ENCODE measurements at places on chromosomes 16 and 17. TPM values are rescaled to one million over a fixed set of nuclear protein-coding genes. Genes with fewer than 3 reads are reported as not detected.

- no peak for DNase-seq
Measured at GRCh38 chr16:49800876-49801275, 55.0 kb downstream of the ZNF423 start.

GRCh38 chr17:39132192-39132610 is 19.2 kb downstream of the PLXDC1 start:
- DNase-seq = peak; percentile 91

- DNase-seq = peak; percentile 24
Measured at GRCh38 chr17:62014526-62014925, 50.6 kb downstream of the MED13 start.

GRCh38 chr17:55704401-55704800 is 18.3 kb downstream of the TMEM100 start:
- no peak for DNase-seq

GRCh38 chr17:40474419-40475002 is 26.9 kb downstream of the TNS4 start:
- no peak for DNase-seq

GRCh38 chr17:74746376-74746775 is 2.1 kb upstream of the NHERF1 start:
- DNase-seq = no peak

- DNase-seq = no peak
Measured at GRCh38 chr16:12345349-12345748, 368.8 kb downstream of the SNX29 start.

DNA sequence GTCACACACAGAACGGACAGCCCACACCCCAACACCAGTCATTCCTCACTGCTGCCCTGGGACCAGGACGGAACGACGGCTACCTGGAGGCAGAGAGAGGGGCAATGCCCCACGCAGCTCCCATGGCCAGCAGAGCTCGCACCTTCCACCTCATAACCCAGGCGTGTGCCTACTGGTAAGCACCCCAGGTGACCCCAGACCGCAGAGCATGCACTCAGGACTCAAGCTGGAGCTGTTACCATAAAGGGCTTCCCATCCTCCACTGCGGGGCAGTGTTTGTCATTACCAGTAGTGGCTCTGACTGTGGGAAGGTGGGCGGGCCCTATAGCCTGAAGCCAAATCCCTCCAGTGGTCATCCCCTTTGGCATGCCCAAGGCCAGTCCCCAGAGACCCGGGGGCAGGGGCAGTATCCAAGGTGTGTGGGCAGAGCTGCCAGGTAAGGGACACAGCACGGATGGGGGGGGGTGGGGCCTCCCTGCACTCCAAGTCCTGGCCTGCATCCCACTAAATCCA is 4.7 kb upstream of the BCAR1 start:
- peak; percentile 76 for DNase-seq

- no peak for DNase-seq
Measured at GRCh38 chr16:27624154-27625049, 74.5 kb downstream of the KATNIP start.

DNA sequence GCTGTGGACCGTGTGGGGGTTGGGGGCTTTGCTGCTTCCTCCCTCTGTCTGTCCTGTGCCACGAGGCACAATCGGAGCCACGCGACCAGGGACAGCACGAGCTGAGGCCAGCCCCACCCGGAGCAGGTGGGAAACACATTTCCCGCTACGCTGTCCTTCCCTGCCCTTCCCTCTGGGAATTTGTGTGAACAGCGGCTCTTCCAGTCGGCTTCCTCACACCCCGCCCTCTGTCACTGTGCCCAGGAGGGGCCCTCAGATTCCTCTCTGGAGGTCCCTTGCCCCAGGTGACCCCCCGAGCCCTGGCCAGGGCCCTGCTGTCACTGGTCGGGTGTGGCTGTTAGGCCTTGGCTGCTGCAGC is 19.6 kb downstream of the SPIRE2 start:
- DNase-seq = no peak

DNA sequence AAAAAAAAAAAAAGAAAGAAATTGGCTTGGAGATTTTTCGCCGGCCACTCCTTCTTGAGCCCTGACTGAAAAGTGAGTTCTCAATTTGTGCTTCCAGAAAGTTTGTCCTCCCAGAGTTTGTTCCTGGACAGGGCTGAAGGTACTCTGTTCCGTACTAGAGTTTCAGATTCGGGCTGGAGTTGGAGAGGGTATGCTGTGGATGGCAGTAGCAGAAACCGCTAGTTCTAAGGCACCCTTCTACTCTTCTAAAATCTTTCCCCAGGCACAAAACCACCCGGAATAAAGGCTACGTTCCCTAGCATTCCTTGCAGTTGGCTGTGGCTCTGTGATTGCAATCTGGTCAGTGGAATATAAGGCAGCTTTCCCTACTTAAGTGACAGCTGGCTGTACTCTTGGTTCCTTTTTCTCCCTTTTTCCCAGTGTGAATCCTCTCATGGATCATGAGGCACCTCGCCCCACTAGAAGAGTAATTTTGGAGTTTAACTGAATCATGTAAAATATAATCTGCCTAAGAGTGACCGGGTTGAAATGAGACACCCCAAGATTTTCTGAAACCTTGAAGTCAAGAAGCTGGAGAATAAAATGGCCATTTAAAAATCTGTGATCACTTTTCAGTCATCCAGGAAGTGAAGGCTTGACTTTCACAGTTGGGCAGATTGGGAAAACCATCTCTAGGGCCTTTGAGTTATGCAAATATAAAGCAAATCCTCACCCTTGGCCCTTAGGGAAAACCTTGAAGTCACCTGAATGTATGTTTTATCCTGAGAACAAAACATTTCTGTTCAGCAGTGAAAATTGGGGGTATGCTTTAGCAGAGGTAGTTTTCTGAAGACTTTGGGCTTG is 901 bp upstream of the HEATR6 start:
- peak; percentile 65 for DNase-seq

The PIPOX gene
- not detected for total RNA-seq

The HOXB1 gene
- total RNA-seq = not detected

The MEFV gene
- not detected for total RNA-seq

The KRTAP3-2 gene
- total RNA-seq = not detected

The KSR1 gene
- total RNA-seq = 2.5 TPM

Data from GM23248 (cell line).